ENCODE measurements at places on chromosomes 5 and 9.
A peak's percentile ranks its signal among the peaks of the same experiment; 100 is the strongest.

DNA sequence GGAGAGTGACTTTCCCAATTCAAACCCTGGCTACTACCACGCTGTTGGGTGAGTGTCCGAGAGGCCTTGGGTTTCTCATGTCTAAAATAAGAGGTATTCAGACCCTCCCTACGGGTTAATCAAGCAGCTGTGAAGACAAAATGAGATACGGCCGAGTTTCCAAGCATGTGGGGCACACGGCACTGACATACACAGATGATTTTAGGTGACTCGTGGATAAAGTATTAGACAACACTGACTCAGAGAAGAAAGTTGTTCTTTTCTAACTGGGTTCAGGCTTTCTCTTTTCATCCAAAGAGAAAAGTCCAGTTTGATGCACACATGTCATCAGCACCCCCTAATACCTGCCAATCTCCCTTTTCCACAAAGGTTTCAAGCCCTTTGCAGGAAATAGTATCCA lies 15.6 kb downstream of the FOXI1 start:
- DNase-seq, result no peak

- no peak for DNase-seq
Measured at GRCh38 chr9:6506571-6506970, 93.6 kb downstream of the UHRF2 start.

DNA sequence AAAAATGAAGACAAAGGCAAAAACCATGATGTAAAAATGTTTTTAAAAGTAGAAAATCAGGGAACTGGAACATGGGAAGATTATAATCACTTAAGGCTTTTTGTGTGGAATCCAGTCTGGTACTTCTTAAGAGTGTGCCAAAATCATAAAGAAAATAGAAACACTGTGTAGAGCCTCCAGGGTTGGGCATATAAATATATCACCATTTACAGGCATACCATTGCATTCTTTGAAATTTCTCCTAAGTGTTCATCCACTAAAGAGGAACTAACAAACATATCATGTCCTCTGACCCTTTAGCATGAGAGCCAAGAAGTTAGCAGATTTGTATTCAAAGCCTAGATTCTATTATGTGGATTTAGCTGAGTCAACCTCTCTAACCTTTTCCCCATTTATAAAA lies 93.3 kb downstream of the SLF1 start:
- no peak for DNase-seq

DNA sequence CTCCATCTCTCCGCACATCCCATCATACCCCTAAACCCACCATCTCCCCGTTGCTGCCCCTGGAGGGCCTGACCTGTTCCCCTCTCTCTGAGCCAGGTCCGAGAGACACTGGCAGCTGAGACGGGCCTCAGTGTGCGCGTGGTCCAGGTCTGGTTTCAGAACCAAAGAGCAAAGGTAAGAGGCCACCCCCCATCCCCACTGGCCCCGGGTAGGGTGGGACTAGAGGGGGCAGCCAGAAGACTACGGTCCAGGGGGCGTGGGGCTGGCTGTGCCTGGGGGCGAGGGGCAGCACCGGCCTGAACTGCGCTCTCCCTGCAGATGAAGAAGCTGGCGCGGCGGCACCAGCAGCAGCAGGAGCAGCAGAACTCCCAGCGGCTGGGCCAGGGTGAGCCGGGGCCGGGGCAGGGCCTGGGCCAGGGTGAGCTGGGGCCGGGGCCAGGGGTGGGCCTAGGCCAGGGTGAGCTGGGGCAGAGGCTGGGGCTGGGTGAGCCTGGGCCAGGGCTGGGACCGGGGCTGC lies 79.8 kb downstream of the LMX1B start:
- DNase-seq, result no peak

DNA sequence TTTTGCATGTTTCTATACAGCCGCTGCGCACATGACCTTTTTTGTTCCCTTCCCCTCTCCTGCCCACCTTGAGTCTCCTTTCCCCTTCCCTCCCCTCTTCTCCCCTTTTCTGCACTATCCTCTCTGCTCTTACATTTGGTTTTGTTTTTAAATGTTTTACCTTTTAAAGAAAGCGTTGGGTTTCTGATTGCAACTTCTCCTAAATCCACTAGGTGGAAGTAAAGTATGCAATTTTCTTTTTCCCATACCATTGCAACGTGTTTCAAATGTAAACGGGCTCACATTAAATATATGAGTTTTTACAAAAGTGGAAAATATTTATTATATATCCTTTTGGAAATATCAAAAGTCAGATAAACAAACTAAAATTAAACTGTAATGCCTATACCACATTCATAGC lies 500.9 kb downstream of the DIRAS2 start:
- peak; percentile 25 for DNase-seq

- DNase-seq, result no peak
Measured at GRCh38 chr5:110289512-110289810, 437.0 kb downstream of the TMEM232 start.

GRCh38 chr5:97534166-97534565 lies 351.1 kb upstream of the RIOK2 start:
- DNase-seq, result peak; percentile 33

- peak; percentile 39 for DNase-seq
Measured at GRCh38 chr9:97697837-97698236, 697 bp upstream of the XPA start.

GRCh38 chr5:146221234-146221633 lies 17.8 kb downstream of the RBM27 start:
- no peak for DNase-seq

DNA sequence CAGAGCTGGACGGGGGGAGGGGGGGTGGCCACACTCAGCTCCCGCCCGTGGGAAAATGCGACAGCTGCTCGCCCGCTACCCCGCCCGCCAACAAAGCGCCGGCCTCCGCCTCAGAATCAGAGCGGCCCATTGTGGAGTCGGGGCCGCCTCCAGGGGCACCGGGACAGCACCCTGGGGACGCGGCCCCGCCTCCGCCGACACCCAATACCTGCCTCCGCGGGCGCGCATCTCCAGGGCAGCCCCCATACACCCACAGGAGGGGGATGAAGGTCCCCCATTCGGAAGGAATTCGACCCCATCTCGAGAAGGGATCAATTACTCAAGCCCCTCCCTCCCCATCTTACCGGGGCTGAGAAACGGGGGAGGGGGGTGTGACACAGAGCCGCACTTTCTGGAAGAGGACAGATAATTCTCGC lies 1.3 kb downstream of the NOTCH1 start:
- no peak for DNase-seq

DNA sequence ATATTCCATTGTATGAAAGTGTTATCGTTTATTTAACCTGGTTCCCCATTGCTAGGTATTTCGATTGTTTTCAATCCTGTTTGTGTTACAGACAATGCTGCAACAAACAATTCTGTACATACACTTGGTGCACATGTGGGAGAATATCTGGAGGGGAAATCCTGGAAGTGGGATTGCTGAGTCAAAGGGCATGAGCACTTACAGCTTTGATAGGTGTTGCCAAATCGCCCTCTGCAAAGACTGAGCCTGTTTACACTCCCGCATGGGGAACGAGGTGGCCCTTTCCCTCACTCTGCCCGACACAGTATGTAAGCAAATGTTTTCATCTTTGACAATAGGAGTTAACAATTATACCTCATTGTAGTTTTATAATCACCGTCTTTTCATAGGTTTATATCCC lies 66.2 kb downstream of the PDE6A start:
- DNase-seq, result no peak

GRCh38 chr9:115035841-115036612 lies 81.9 kb downstream of the TNC start:
- DNase-seq, result no peak

GRCh38 chr9:86072394-86072877 lies 26.9 kb downstream of the GOLM1 start:
- DNase-seq, result no peak

- DNase-seq, result no peak
Measured at GRCh38 chr9:89417832-89418473, 80.0 kb downstream of the SEMA4D start.

DNA sequence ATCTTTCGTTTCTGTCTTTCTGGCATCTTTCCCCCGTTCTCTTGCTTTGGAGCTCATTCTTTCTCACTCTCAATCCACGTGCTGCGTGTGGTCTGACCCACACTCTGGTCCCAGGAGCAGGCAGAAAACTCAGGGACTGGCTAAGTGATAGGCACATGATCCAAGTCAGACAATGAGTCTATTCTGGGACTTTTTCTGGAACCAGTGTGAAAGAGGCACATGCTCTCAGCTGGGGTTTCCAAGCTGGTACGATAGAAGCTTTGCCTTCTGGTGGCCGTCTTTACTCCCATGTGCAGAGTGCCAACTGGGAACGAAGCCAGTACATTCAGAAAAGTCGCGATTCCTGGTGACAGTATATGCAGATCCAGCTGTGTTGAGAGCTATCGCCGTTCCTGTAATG lies 94.4 kb downstream of the PDZD2 start:
- DNase-seq, result peak; percentile 41

GRCh38 chr5:139998837-139999236 lies 44.3 kb downstream of the NRG2 start:
- DNase-seq, result no peak

GRCh38 chr5:37847978-37848425 lies 8.2 kb upstream of the GDNF start:
- no peak for DNase-seq

- no peak for DNase-seq
Measured at GRCh38 chr9:123957168-123957721, 27.3 kb upstream of the DENND1A start.

GRCh38 chr5:119427060-119427459 lies 25.2 kb upstream of the HSD17B4 start:
- no peak for DNase-seq

GRCh38 chr9:22919423-22919822 lies 472.8 kb downstream of the DMRTA1 start:
- no peak for DNase-seq

GRCh38 chr5:115626445-115626823 lies 598 bp upstream of the TMED7 start:
- no peak for DNase-seq

DNA sequence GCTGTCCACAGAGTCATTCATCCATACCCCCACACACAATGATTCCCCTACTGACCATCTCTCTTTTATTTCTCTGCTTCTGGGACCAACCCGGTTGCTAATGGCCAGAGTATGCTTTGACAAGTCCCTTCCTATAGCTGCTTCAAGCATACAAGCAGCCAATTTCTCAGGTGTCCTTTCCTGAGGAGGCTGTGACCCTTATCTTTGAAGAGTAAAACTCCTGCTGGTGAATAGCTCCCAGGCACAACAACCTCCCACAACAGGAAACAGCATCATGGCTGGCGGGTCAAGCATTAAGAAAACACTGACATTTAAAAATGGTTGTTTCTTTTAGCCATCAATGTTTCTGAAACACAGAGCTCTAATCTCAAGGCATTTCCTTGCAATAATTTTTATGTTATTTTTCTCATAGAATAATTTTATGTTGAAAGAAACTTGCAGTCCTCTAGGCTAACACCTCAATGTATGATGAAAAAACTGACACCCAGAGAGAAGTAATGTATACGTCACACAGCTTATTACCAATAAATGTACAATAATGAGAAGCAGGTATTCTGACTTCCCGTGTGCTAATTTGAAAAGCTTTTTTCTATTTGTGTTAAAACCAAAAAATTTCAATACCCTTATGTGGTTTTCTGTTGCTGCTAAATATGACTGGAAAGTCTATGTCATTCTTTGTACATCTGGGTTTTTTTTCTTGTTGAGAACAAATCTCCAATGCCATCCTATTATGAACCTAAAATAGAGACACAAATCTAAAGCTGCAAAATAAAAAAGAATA lies 7.5 kb upstream of the PAM start:
- DNase-seq, result no peak

- no peak for DNase-seq
Measured at GRCh38 chr5:105917189-105917588, 1753.5 kb downstream of the EFNA5 start.

DNA sequence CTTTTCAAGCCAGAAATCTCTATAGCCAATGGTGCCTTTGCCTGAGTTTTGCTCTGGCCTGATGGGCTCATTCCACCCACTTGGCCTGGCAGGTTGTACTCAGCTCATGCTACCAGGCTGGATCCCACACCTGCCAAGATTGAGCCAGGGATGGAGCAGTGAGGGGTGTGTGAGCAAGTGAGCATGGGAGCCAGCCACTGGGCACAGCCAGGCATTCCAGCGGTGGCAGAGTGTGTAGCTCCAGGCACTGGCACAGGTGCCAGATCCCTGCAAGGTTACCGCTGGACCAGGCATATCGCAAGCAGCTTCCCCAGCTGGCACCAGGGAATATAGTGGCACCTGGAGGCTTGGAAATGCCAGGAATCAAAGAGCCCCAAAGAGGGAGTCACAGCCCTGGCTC lies 2395.6 kb upstream of the C9orf72 start:
- DNase-seq, result no peak

GRCh38 chr9:20684875-20685696 lies 1.0 kb downstream of the FOCAD start:
- DNase-seq, result no peak

DNA sequence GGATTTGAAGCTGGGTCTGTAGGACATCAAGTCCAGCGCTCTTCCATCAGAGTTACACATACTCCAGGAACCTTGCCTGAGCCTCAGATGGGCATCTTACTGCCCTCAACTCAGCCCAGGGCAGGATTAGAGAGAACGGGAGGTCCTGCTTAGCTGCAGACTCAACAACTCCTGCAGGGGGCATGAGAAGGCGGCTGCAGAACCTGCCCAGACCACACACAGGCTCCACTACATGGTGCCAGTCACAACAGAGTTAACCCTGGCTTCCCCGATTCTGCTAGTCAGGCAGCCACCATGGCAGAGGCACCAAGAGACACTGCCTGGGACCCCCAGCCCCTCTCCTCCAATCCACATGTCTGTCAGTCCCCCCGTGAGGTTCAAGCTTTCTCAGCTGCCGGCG lies 23.9 kb upstream of the CPLX2 start:
- DNase-seq, result no peak

DNA sequence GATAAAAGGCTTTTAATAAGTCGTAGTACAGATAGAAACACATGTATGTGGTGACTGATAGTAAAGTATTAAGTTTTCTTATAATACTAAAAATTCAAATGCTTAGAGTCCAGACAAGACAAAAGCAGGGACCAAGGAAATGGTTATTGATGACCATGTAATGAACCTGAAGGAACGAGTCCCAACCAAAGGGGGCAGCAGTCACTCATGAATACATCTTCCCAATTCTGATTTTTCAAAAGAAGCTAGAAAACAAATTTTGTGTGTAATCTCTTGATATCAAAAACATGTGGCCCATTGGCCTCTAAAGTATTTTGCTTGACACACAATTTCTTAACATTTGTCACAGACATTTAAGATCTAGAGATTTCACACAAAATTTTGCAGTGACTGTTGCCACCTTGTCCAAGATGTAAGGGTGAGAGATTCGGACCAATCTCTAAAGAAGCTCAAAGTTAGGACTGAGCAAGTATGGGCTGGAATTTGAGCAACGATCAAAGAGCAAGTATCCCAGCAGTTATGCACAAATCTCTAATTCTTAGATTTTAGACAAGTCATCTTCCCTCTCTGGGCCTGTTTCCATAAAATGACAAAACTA lies 66.8 kb downstream of the ARL15 start:
- peak; percentile 26 for DNase-seq

GRCh38 chr5:74665273-74665672 lies 19.8 kb upstream of the HEXB start:
- no peak for DNase-seq

GRCh38 chr5:59149827-59150226 lies 567.0 kb downstream of the RAB3C start:
- DNase-seq, result no peak
